Astrocyte (in vitro differentiated cells and primary cell): ENCODE measurements at places on chromosomes 3 and 15.
A peak's percentile ranks its signal among the peaks of the same experiment; 100 is the strongest.

DNA sequence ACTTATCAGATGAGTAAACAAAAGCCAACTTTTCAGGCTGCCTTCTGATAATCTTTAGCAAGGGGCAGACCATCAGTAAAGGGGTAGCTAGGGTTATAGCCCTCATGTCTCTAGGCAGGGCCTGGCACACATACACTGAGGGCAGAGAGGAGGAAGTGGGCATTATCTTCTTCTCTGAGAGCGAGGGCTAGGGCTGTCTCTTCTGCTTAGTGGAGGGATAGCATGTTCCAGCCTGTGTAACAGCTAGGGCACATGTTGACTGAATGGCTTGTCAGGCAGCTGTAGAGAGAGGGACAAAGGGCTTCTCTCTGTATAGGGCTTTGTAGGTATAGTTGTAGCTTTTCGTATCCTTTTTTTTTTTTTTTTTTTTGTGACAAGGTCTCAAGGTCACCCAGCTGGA lies 17.8 kb downstream of the CRTC3 start:
- no peak for DNase-seq

DNA sequence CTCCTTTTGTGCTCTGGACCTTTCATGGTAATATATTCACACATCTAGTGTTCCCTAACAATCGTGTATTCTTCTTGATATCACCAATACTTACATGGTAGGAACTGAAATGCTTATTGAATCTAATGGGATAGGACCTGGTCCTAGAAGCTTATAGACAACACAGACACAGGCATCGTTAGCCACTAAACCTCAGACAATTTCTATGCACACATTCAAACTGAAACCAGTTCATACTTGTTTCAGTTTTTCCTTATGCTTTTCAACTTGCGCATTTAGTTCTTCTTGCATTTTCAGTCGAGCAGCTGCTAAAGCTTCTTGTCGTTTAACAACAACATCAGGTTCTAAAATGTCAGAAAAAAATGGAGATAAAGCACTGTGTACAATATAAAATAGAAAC lies 2.3 kb downstream of the SELENOS start:
- DNase-seq = no peak

- DNase-seq = no peak
Measured at GRCh38 chr3:50276762-50277101, 2.2 kb upstream of the LSMEM2 start.

- DNase-seq = no peak
Measured at GRCh38 chr3:74489050-74489792, 125.2 kb downstream of the CNTN3 start.

DNA sequence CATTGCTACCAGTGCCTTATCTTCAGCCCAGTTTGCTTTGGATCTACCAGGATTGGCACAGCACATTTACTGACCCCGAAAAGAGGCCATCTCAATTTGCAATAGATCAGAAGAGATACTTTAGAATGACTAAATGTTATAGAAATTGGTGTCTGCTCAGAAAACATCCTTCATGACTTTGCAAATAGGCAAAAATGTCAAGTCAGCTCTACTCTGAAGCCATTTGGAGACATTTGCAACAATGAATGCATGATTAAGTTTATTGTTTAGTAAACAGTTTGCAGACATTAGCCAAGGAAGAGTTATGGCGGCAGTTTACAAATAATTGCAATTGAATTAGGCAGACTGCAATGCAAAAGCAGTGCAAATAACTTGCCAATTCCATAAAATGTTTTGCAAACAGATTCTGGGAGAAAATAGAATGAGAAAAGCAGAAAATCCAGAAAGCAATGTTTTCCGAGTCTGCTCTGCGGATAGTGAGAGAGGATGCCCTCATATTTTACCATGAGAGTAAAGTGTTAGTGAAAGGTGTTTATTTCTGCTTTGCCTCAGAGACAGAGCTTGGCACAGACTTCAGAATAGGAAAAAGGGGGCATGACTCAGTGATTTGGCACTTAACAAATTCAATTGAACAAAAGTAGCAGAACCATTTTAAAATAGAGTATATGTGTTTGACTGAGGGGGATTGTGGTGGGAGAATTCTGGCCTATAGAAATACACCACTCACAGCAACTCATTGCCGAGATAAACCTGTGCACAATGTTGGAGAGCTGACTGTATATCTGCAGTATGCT lies 334.9 kb upstream of the NR2F2 start:
- DNase-seq = peak; percentile 50

- no peak for DNase-seq
Measured at GRCh38 chr3:50248387-50248786, 12.4 kb downstream of the GNAI2 start.

GRCh38 chr3:161920196-161920595 lies 423.6 kb downstream of the OTOL1 start:
- DNase-seq = no peak

DNA sequence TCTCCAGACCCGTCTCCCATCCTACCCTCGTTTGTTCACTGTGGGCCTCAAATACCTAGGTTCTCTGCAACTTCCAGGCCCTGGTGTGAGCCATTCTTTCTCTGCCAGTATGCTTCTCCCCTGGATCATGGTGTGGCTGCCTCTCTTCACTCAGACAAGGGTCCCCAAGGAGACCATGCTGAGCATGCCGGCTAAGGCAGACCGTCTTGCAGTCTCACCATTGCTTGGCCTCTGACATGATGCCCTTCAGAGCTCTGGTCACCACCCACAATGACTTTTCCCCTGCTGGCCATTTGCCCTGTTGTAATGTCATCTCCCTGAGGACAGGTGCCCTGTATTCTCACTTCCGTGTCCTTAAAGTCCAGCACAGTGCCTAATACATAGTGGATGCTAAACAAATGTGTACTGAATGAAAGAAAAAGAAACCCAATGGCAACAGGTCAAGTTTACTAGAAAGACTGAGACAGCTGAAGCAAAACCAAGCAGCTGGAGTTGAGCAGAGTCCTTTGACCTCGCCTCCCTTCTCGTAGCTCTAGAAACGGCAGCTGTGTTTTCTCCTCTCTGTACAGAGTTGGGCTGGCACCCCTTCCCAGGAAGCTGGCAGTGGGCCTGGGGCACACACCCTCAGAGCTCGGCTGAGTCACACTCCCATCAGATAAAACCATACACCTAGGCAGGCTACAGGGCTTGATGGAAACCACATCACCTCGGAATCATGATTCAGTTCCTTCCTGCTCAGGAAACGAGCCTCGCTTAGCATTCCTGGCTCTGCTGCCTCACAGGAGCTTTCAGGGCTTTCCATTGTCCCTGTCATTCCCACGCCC lies 8.6 kb downstream of the TLR9 start:
- DNase-seq = peak; percentile 77

DNA sequence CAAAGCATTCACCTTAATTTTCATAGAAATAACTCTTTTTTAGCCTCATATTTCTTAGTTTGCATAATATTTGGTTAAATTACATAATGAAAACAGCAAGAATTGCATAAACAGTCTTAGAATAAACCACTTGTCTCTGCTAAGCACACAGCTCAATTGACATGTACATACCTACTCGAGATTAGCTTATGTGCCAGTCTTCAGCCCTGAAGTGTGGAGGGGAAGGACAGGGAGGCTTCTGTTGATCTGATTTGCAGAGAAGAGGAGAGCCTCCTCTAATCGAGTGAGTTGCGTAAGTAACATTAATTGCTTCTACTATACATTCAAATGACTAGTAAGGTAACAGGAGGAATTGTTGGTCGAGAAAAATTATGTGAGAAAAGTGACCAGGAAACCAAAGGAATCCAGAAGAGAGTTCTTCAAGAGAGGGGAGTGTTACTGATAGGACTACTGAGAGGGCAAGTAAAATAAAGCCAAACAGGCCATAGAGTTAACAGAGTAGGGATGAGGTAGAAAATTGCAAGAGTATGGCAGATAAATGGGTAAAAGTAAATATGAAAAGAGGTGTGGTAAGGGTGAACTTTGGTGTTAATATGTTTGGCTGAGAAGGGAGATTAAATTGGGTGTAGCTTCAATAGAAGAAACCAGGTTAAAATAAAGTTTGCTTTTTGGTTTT lies 7.1 kb upstream of the GOLIM4 start:
- no peak for DNase-seq

- no peak for DNase-seq
Measured at GRCh38 chr3:96863129-96863740, 48.8 kb downstream of the EPHA6 start.

- peak; percentile 16 for DNase-seq
Measured at GRCh38 chr3:136078421-136079364, 113.2 kb downstream of the PPP2R3A start.

- no peak for DNase-seq
Measured at GRCh38 chr3:126361211-126361610, 4.0 kb upstream of the KLF15 start.

DNA sequence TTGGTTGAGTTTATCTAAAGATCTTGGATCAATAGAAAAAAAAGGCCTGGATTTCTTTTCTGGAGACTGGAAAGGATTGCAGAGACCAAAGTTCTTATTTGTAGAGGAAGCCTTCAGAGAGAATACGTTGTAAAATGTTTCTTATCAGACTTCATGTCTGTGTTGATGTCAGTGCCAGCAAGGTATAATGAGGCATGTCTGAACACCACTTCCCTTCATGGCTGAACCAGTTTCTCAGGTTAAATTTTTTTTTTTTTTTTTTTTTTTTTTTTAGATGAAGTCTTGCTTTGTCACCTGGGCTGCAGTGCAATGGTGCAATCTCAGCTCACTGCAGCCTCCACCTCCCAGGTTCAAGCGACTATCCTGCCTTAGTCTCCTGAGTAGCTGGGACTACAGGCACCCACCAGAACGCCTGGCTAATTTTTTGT lies 17.8 kb upstream of the ZNF774 start:
- no peak for DNase-seq

DNA sequence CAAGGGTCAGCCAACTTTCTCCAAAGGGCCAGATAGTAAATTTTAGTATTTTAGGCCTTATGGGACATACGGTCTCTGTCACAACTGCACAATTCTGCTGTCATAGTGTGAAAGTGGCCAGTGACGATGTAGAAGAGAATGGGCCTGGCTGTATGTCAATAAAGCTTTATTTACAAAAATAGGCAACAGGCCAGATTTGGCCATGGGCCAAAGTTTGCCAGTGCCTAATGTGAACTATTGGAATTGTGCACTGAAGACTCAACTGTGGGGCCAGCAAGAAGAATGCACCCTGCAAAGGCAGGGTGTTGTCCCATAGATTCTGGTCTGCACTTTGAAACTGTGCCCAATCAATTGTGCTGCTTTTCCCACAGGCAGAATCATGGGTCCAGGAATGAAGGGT lies 69.4 kb upstream of the PRR23E start:
- DNase-seq = no peak

- no peak for DNase-seq
Measured at GRCh38 chr3:148778926-148779325, 48.7 kb upstream of the CPB1 start.
